Esophagus squamous epithelium (tissue), 5 donors: ENCODE measurements at places on chromosomes 3 and 15.
A peak's percentile ranks its signal among the peaks of the same experiment; 100 is the strongest.

DNA sequence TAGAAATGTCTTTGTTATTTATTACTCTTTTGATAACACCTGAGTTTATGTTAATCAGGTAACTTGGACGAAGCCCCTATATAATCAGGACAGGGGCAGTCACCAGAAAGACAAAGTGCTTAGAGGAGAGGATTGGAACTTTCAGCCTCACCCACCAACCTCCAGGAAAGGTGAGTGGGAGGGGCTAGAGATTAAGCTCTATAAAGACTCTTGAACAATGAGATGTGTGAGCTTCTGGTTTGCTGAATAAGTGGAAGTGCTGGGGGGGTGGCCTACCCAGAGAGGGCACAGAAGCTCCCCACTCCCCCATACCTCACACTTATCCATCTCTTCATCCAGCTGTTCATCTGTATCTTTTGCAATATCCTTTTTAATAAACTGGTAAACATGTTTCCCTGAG, 73.9 kb downstream of the TTBK2 start:
- no peak for DNase-seq

GRCh38 chr3:32224016-32224516, 14.4 kb upstream of the CMTM8 start:
- no peak for DNase-seq

DNA sequence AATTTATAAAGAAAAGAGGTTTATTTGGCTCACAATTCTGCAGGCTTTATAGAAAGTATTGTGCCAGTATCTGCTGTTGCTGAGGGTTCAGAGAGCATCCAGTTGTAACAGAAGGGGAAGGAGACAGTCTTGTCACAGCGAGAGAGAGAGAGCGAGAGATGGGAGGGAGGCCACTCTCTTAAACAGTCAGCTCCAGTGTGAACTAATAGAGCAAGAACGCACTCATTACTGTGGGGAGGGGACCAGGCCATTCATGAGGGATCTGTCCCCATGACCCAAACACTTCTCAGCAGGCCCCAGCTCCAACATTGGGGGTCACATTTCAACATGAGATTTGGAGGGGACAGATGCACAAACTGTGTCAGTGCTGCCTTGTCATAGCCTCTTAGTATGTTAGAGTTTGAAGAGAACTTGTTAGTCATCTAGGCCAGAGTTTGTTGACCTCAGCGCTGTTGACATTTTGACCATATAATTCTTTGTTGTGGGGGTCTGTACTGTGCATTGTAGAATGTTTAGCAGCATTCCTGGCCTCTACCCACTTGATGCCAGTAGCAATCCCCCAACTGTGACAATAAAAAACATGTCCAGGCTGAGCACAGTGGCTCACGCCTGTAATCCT, 15.3 kb downstream of the STARD9 start:
- DNase-seq, result no peak

DNA sequence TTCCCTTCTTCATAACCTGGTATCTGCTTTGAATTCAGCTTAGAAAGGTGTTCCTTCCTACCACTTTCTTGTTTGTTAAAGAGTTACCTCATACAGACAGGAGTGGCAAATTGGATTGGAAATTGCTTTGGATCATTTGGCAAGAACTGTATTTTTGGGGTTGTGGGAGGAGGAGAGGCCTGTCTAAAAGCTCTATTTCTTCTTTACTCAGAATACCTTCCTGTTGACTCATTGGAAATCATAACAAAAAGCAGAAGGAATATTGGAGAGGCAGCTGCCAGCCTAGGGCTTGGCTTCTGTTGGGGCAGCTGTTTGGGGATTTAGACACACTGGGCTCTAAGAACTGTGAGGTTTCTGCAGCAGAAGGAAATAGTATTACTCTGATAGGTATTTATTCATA, 14.2 kb downstream of the IQGAP1 start:
- DNase-seq, result no peak

GRCh38 chr3:77179762-77180161, 139.9 kb downstream of the ROBO2 start:
- no peak for DNase-seq

- DNase-seq, result no peak
Measured at GRCh38 chr3:44965165-44965564, 10.8 kb downstream of the ZDHHC3 start.

DNA sequence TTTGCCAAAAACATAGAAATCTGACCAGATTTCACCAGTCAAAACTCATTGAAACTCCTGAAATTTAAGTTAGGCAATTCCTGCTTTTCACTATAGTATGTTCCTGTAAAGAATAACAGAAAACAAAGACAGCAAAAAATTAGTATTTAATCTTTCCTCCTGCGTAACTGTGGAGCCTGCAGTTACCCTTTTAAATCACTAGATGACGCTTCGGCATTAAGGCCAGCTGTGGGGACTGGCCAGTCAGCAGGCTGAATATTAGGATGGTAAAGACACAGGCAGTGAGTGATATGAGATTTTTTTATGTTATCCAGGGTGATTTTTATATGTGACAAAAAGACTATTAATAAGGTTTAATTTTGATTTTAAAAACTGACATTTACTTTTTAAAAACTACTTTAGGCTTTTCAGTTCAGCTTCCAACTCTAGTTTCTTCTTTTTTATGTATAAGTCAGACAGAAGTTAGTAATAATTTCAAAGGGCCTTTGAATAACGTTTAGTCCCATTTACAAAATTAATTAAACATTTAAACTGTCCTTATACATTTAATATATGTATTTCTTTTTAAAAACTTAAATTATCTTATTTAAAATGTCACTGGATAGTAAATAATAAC, 165.1 kb downstream of the PPM1L start:
- DNase-seq, result no peak

DNA sequence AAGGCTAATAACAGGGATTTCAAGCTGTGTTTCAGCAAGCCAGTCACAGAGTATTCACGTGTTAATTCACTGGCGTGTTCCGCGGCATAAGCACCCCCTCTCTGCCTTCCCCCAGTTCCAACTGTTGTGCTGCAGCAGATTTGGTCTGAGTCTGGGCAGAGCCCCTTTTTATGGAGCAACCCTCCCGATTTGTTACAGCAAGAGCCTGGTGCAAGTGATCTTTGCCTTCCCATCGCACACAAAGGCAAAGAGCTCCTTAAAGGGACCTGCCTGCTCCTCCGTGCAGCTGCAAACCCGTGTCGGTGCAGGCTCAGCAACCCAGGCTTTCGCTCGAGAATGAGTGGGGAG, 170.5 kb downstream of the KCNAB1 start:
- no peak for DNase-seq

- DNase-seq, result no peak
Measured at GRCh38 chr3:112761062-112761638, 85.5 kb downstream of the CD200R1L start.

- DNase-seq, result no peak
Measured at GRCh38 chr15:54064365-54064764, 86.1 kb downstream of the UNC13C start.

DNA sequence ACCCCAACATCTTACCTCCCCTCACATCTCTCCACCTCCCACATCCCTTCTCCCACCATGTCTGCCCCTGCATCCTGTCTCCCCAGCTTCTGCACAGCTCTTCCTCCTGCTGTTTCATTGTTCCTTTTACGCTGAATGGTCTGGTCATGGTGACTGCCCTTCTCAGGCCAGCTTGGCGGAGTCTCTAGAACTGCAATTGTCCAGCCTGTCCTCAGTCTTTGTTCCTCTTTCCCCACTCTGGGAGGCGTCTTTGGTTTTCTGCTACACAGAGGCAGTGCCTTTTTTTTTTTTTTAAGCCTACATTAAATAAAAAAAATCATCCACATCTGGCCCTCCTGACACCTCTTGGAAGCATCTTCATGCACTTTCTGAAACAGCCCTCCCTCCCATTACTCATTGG, 49.1 kb upstream of the SEC22A start:
- no peak for DNase-seq

GRCh38 chr15:80530737-80531365, 126.7 kb downstream of the ARNT2 start:
- no peak for DNase-seq

DNA sequence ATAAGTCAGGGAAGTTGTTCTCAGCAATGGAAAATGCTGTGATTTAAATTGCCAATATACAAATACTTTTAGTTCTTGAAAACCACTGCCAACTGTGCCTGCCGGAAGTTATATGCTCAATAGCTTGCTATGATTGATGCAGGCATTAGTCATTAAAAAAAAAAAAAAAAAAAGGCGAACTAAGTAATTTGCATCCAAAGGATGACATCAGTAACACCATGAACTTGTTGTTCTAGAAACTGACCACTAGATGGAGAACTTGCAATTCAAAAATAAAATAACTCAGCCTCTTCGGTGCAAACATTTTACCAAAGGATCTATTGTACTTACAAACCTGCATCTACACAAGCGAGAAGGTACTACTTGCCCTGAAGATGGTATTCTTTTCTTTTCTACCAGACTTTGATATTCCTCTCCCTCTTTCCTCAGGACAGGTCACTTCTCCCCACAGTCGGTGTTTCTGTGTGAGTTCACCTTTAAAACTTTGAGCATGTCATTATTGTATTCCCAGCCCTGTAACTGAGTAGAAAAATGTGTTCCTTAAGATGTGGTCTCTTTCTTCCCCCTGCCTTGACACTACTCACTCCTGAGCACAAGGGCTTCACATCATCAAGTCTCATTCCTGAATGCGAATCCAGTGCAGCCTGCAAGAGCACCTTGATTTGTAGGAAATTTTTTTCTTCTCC, 115.0 kb upstream of the VEPH1 start:
- DNase-seq, result no peak

DNA sequence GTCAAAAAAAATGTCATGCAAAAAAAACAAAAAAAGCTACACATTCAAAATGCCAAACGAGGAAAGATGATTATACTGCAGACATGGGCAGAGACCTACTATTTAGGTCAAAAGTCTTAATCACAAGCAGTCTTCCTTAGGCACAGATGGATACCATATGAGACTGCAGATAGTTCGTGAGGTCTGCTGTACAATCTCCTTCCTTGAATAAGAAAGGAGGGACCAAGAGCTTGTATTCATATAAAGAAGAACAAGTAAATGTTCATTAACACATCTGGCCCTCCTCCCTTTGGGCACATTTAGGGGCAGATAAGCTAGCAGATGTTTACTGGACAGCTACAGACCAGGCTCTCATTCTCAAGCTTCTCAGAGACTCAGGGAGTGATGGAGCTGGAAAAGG, 45.3 kb downstream of the ANXA2 start:
- DNase-seq, result no peak

GRCh38 chr3:122679882-122680474, 661 bp upstream of the PARP14 start:
- no peak for DNase-seq

DNA sequence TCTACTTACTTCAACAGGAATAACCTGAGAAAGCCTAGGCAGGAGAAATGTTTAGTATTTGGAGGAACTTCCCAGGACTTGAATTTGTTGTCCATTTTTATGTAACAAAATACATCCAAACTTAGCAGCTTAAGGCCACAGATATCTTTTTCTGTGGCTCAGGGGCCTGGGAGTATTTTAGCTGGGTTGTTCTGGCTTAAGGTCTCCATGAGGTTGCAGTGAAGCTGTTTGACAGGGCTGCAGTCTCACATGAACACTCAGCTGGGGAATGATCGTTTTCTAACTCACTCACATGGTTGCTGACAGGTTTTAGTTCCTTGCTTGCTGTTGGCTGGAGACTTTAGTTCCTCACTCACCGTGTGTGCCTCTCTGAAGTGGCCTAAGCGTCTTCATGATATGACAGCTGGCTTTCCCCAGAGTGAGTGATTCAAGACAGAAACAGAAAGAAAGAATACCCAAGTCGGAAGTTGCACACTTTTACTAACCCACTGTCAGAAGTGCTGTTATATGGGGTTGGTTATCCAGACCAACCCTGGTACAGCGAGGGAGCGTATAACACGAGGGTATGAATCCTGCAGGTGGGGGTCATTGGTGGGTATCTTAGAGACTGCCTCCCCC, 229.7 kb upstream of the TBL1XR1 start:
- no peak for DNase-seq

- no peak for DNase-seq
Measured at GRCh38 chr3:37041546-37042195, 48.4 kb downstream of the MLH1 start.

DNA sequence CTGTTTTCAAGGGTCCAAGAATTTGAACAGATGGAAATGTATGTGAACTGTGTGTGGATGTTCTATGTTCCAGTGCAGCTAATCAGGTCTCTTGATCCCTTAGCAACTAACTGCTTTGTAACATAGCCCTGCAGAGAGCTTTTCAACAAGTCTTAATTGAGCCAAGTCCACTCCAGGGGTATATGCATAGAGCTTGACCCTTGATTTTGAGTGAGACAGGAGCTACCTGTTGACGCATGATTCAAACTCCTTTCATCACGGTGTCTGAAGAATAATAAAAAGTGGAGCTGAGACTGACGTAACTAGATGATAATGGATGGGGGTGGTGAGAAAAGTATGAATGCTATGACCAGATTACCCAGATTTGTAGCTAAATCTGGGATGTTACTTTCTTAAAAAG, 93.3 kb upstream of the CCDC54 start:
- DNase-seq, result no peak

- no peak for DNase-seq
Measured at GRCh38 chr15:27328186-27328585, 357.2 kb downstream of the GABRG3 start.

- DNase-seq, result no peak
Measured at GRCh38 chr15:99981191-99981647, 248.0 kb upstream of the LYSMD4 start.

DNA sequence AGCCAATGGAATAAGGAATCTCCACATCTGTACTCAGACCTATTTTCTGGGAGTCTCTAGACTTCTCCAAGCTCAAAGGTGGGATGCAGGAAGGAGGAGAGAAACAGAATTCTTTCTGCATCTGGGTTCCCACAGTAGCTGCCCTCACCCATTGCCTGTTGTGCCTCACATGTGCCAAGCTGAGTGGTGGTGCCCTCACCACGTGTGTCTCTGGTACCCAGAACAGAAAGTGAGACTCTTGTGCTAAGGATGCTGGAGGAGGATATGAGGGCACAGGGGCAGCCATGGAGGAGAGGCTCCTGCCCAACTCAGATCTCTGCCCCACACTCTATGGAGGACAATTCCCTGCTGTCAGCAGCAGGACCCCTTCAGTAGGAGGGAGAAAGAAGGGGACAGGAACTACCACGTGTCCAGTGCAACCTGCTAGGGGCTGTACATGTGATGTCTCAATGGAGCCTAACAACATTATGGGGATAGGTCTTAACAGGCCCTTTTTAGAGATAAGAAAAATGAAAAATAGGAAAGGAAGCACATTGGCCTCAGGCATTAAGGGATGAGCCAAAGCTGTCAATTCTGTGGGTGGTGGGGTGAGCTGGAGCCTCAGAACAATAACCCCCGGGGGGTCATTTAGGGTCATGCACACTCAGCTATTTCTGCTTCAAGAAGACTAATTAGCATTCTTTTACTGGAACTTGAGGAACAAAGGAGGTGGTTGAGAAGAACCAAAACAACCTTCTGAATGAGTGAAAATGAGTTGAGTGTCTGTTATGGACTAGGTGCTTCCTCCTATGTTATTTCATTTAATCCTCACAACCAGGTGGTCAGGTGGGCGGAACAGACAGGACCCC, 16.3 kb upstream of the NOX5 start:
- no peak for DNase-seq

GRCh38 chr15:59622289-59622688, 10.7 kb downstream of the GCNT3 start:
- DNase-seq, result no peak

GRCh38 chr3:137032465-137033120, 74.8 kb downstream of the IL20RB start:
- peak; percentile 3 for DNase-seq
